Uterine smooth muscle cell (primary cell): ENCODE measurements at places on chromosomes 1 and 21. TPM values are rescaled to one million over a fixed set of nuclear protein-coding genes. Genes with fewer than 3 reads are reported as not detected.

The NLRP3 gene
- 0.62 and 1.7 TPM in 2 replicates for total RNA-seq

The RAB4A gene
- 19.8 and 26.4 TPM in 2 replicates for total RNA-seq

The KISS1 gene
- total RNA-seq, result 0.22 and 0.37 TPM in 2 replicates

The CCT3 gene
- 385 and 599 TPM in 2 replicates for total RNA-seq

The MPZL1 gene
- 94.0 and 117 TPM in 2 replicates for total RNA-seq

The HMGN1 gene
- 280 and 436 TPM in 2 replicates for total RNA-seq

The CEP170 gene
- 150 and 251 TPM in 2 replicates for total RNA-seq

The MEX3A gene
- total RNA-seq, result 0.89 and 1.7 TPM in 2 replicates

The MYBPH gene
- total RNA-seq, result 0.11 and 0.75 TPM in 2 replicates

The WNT9A gene
- 0.62 and 0.77 TPM in 2 replicates for total RNA-seq

The REN gene
- 0.62 and 0.77 TPM in 2 replicates for total RNA-seq

The MRPS21 gene
- 51.4 and 56.4 TPM in 2 replicates for total RNA-seq

The RNU1-3 gene
- under 0.01 and 2,224 TPM in 2 replicates for total RNA-seq

The TRIM67 gene
- not detected in 2 replicates for total RNA-seq

The CFHR3 gene
- not detected in 2 replicates for total RNA-seq

The CNIH3 gene
- total RNA-seq, result 20.9 and 23.5 TPM in 2 replicates

The ADORA1 gene
- total RNA-seq, result 4.1 and 7.5 TPM in 2 replicates

The TFF2 gene
- not detected in 2 replicates for total RNA-seq

The SAMSN1 gene
- not detected in 2 replicates for total RNA-seq

The CELA3A gene
- total RNA-seq, result not detected in 2 replicates

The AKR7A2 gene
- total RNA-seq, result 84.1 and 104 TPM in 2 replicates

The SIKE1 gene
- 49.2 and 64.1 TPM in 2 replicates for total RNA-seq

The AMY1C gene
- total RNA-seq, result not detected in 2 replicates

The TDRKH gene
- 3.5 and 4.2 TPM in 2 replicates for total RNA-seq

The FAM72D gene
- total RNA-seq, result 1.00 and 2.0 TPM in 2 replicates

The CLCNKB gene
- total RNA-seq, result under 0.01 and 0.12 TPM in 2 replicates

The PSMG1 gene
- 65.5 and 84.3 TPM in 2 replicates for total RNA-seq

The SPRR1A gene
- total RNA-seq, result not detected in 2 replicates

The TNFRSF8 gene
- total RNA-seq, result 0.37 and 0.89 TPM in 2 replicates

The KIRREL1 gene
- 73.8 and 134 TPM in 2 replicates for total RNA-seq

The TEX38 gene
- not detected in 2 replicates for total RNA-seq
